ENCODE measurements at places on chromosomes 7 and 10.

GRCh38 chr7:27245124-27245797 lies 2.7 kb downstream of the EVX1 start:
- DNase-seq, result no peak

DNA sequence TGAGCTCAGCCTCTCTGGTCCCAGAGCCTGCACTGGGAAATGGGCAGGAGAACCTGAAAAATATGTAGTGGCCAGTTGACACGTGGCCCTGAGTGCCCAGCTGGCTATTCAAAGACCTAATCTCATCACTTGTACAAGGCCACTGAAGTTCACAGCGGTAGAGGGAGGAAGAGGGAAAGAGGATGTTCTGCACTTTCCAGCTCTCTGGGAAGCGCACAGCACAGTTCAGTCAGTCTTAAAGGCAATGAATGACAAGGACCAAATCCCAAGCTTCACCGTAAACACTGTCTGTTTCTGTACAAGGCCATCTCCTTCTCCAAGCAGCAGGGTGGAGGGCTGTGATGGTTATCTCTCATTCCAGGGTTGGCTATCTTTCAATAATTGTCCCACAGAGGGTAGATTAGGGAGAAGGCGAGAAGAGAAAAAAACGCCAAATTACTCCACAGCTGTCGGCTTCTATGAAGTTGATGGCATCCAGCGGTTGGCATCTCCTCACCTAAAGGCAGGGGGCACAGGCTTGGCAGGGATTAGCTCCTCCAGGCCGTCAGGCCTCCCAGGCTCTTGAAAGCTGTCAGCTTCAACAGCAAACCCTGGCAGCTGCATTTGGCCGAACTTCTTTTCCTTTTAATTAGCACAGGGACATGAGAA lies 10.6 kb downstream of the SFMBT2 start:
- DNase-seq, result no peak

- DNase-seq, result peak; percentile 68
Measured at GRCh38 chr10:53403688-53404087, 631.1 kb upstream of the MBL2 start.

GRCh38 chr10:129334266-129334665 lies 132.8 kb upstream of the MGMT start:
- no peak for DNase-seq

GRCh38 chr10:13412894-13413293 lies 64.8 kb upstream of the SEPHS1 start:
- no peak for DNase-seq

DNA sequence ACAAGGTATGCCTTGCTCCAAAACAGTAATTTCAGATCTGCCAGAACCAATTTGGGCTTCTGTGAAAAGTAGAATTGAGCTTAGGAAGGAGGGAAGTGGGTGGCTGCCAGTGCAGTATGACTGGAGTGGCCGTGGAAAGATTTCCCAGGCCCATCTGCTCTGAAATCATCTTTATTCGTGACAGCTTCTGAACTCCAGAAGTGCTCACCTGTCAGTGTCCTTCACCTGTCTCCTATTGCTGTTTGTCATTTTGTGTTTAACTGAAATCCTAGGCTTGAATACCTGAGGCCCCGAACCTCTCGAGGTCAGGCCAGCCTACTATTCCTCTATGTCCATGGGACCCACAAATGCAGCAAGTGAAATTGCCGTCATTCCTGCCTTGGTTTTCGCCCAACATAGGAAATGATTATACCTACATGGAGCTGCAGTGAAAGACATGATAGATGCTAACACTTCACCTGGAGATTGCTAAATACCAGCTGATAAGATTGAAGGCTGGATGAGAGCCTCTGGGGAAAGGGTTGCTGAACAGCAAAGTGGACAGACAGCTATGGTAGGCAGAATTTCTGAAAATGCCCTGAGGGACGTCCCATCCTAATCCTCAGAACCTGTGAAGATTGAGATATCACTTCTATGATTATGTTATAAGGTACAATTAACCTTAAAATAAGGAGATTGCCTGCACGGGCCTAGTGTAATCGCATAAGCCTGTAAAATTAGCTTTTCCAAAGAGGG lies 82.1 kb downstream of the C1GALT1 start:
- DNase-seq, result no peak

DNA sequence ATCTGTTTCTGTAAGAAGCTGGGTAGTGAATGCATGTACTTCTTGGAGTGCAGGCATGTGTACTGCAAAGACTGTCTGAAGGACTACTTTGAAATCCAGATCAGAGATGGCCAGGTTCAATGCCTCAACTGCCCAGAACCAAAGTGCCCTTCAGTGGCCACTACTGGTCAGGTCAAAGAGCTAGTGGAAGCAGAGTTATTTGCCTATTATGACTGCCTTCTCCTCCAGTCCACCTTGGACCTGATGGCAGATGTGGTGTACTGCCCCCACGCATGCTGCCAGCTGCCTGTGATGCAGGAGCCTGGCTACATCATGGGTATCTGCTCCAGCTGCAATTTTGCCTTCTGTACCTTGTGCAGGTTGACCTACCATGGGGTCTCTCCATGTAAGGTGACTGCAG lies 18.9 kb upstream of the TMEM140 start:
- DNase-seq, result no peak

DNA sequence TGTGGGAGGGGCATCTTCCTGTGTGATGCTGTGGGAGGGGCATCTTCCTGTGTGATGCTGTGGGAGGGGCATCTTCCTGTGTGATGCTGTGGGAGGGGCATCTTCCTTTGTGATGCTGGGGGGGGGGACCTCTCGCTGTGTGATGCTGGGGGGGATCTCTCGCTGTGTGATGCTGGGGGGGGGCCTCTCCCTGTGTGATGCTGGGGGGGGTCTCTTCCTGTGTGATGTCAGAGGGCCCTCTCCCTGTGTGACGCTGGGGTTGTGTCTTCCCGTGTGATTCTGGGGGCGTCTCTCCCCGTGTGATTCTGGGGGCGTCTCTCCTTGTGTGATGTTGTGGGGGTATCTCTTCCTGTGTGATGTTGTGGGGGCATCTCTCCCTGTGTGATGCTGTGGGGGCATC lies 27.9 kb upstream of the DPYSL4 start:
- no peak for DNase-seq

DNA sequence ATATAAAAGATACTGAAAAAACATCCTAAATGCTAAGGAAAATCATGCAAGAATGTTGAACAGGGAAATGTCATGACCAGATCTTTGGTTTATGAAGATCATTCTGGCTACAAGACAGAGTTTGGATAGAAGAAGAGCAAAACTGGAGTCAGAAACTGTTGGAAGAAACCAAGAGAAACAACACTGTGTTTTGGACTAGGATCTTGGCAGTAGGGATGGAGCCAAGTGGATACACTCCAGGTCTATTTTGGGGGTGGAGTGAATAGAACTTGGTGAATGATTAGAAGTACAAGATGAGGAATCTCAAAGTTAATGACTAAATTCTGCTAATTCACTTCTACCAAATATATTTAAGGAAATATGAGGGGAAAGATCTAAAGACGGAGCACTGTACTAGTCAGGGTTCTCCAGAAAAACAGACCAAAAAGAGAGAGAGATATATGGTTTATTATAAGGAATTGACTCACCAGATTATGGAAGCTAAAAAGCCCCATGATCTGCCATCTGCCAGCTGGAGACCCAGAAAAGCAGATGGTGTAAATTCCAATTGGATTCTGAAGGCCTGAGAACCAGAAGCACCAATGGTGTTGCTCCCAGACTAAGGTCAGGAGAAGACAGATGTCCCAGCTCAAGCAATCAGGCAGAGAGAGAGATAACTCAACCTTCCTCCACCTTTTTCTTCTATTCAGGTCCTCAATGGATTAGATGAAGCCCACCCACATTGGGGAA lies 254.9 kb downstream of the TRIL start:
- DNase-seq, result no peak

DNA sequence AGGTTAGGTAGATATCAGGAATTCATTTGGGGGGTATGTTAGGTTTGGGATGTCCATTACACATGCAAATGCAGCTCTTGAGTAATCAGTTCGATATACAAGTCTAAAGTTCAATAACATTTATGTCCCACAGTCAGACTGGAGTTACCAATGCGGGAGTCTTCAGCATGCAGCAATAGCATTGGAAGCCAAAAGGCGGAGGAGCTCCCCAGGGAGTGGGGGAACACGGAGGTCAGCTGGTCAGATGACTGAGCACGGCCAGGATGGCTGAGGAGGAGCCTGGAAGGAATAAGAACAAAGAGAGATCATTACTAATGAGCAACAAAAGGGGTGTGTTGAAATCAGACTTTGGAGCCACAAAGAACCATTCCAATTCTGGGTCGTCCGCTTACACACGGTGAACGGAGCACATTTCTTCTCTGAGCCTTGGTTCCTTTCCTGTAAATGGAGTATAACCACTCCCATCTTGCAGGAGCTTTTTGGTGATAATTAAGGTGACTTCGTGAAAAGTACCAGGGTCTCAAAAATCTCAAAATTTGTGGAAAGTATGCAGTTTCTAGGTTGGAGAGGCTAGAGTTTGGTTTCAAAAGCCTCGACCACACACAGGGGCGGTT lies 478 bp upstream of the ZNF22 start:
- peak; percentile 78 for DNase-seq

GRCh38 chr7:5892498-5892897 lies 6.0 kb upstream of the CCZ1 start:
- no peak for DNase-seq

- peak; percentile 92 for DNase-seq
Measured at GRCh38 chr7:191981-192649, at the start of gene FAM20C. Gene FAM20C, plus strand, starts transcription at chr7:192571. Its CDS starts 629 bp downstream, at chr7:193200.

DNA sequence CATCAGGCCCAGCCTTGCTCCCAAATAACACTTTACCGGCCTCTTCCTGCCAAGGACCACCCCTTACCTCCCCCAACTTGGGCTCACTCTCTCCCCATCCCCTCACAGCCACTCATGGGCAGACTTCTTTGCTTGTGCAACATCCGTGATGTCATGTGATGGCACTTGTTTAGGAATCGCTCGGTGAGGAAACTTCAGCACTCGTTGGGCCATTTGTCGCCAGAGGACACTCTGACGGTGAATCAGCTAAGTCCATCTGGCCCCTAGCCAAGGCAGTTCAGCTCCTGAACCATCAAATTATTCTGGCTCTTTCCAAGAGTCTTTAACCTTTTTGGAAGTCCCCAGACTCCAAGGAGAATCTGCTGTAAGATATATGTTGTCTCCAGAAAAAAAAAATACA lies 19.2 kb downstream of the BTBD16 start:
- no peak for DNase-seq

- no peak for DNase-seq
Measured at GRCh38 chr7:29017713-29018112, 59.6 kb upstream of the TRIL start.

DNA sequence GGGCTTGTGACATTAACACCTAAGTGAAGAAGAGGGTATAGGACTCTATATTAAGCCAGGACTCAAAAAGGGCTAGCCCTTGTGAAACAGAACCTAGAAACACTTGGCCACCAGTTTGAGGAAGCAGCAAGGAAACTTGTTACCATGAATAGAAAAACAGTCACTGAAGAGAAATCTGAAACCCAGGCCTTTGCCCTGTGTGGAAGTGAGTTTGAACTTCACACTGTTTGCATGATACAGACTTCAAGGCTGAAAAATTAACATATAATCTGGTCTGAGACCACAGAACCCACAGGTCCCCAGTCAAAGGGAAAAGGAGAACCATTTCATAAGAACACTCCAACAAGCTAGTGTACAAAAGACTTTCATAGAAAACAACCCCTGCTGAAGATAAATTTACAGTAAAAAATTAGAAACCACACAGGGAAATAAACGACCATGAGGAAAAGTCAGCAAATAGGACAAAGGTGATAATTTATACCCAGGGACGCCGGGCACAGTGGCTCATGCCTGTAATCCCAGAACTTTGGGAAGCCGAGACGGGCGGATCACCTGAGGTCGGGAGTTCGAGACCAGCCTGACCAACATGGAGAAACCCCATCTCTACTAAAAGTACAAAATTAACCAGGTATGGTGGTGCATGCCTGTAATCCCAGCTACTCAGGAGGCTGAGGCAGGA lies 76.1 kb downstream of the SKIDA1 start:
- DNase-seq, result no peak

- DNase-seq, result no peak
Measured at GRCh38 chr10:14125564-14125963, 205.2 kb downstream of the FRMD4A start.

GRCh38 chr7:64951250-64951848 lies 39.5 kb downstream of the ZNF117 start:
- DNase-seq, result no peak

Data from right hindlimb (tissue), 1 donor.